Mesothelial cell of epicardium (in vitro differentiated cells): ENCODE measurements at places on chromosomes 2 and 18.

DNA sequence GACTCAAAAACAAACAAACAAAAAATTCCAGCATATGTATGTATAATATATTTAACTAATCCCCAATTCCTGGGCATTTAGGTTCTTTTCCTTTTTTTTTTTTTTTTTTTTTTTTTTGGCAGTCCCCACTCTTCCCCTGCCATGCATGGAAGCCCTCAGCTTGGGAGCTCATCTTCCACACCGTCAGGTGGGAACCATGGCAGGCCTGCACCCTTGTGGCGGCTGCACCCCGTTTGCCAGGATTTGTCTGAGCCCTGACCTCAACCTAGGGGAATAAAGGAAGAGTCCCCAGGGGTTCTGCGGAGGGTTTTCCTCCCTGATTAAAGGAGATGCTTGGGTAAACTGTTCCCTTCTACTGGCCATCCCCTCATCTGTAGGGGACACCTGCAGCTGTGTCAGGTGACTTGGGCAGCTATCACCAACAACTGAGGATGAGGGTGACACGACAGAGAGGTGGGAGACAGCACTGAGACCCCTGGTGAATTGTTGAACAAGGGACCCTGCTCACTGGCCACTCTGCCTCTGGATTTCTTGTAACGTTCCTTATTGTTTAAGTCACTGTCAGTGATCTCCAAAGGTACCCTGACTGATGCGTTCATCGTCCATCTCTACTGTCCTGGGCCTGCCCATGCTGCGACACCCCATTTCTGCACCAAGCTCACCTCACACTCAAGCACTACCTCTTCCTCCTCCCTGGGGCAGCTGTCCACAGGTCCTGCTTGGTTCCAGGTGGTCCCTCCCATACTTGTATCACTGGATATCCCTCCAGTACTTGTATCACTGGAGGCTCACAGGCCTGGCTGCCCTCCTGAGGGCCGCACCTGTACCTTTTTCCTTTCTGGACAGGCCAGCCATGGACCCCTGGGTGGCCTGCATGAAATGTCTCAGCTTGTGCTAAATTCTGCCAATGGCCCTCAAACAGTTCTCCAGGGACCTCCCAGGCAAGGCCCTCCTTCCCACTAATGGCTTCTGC is 14.5 kb downstream of the TMEM185B start:
- DNase-seq, result no peak

GRCh38 chr2:226798422-226799210 is 1.0 kb downstream of the IRS1 start:
- DNase-seq, result peak; percentile 72

DNA sequence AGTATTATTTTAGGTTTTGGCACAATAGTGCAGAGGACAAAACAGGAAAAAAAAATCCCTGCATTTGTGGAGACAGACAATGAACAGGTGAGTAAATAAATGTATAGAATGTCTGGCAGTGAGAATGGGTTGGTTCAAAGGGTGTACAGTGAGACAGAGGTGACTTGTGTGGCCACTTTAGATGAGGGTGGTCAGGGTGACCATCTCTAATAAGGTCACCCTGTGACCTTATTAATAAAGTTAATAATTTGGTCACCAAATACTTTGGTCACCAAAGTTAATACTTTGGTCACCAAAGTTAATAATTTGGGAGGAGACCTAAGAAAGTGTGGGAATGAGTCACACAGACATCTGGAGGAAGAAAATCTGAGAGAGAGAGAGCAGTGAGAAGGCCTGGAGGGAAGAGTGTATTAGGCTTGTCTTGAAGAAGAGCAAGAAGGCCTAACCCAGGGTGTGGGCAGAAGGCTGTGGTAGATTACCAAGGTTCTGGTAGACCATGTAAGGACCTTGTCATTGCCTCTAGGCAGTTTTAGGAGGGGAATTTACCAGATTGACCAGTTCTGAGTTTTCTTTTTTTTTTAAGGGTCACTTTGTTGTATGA is 1368.4 kb upstream of the CELF4 start:
- DNase-seq, result no peak

DNA sequence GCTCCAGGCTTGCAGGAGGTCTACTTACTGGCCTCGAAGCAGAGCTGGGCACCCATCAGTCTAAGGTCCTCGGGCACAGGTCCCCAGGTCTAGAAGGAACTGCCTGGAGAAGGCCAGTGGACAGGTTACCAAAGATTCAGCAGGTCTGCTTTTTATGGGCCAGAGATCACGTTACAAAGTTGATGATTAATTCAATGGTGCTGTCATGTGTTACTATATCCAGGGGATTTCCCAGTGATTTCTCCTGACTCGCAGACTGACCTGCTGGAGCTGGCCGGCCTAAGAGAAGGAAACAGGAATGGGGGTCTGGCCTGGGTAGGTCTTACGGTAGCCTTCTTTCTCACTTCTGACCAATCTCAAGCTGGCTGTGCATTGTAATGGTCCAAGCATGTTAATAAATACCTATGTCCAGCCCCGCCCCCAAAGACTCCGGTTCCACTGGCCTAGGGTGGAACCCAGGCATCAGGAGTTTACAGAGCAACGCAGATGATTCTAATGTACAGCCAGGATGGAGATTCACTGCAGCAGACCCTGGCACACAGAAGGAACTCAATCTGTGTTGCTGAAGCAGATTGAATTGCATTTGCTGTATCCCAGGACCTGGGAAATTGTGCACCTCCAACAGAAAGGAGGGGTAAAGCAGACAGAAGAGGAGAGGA is at the start of gene NEURL3:
NEURL3 (minus strand) TSS at position 127 of the 659 bp plus-strand sequence; CDS start at position 56, 71 bp downstream.
- no peak for DNase-seq

DNA sequence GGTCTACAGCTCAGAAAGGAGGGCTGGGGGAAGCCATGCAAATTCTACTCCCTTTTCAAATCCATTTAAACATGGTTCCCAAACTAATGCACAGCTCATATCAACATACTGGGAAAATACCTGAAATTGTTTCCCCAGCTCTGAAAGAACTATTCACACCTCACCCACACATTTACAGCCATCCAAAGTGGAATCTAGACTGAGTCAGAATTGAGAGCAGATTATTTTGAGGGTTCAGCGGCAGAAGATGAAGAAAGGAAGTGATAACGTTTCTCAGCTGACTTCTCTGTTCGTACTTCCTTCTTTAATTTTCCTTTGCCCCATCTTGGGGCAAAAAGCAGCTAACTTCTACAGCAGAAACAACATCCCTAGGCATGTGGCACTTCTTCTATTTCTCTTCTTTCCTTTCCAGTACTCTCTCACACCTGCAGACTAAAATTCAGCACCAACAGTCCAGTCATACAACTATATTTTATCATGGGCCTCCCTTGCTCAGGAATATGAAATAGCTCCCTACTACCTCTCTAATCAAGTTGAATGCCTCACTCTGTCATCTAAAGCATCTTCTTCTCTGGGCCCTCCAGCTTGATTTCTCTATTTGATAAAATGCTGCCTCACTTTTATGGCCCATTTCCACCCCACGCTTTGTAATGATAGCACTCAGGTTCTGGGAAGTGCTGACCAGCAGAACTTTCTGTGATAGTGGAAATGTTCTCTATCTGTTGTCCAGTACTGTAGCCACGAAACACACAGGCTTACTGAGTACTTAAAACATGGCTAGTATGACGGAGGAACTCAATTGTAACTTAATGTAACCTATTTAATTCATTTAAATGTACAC is 35.9 kb downstream of the ARHGAP25 start:
- no peak for DNase-seq

GRCh38 chr2:229610333-229610732 is 104.0 kb downstream of the DNER start:
- DNase-seq, result no peak

GRCh38 chr2:127347734-127348392 is 39.9 kb downstream of the MAP3K2 start:
- DNase-seq, result no peak

DNA sequence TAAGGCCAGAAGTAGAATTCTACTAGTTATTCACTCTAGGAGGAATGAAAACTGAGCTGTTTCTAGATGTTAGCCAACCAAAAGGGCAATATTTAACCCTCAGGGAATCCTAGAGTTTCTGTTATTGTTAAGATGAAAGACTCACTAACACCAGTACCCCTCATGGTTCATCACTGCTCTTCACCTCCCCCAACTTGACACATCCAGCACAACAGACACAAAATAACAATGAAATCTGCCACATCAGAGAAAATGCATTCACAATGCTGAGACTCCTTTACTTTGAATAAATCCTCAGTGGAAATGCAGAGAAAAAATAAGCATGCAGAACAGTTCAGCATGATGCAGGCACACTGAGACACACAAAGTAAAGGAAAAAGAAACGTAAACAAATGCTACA is 111.3 kb downstream of the RIF1 start:
- DNase-seq, result no peak

- DNase-seq, result no peak
These were observed 30.3 kb downstream of the PROC start for GRCh38 chr2:127448526-127448925.

DNA sequence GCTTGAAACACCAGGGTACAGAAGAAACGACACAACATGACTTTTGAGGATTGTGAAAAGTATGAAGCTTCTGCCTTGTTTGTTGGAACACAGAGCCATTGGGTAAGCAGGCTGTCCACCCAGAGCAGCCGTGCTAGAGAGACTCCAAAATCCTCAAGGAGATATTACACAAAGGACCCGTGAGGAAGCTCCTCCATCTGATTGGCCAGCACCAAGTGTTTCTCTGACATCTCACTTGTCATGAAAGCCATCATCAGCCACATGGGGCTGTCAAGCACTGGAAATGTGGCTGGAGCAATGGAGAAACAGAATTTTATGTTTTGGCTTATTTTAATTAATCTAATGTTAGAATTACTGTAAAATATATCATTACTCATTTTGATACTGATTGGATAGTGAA is 29.8 kb upstream of the LDAH start:
- DNase-seq, result no peak

DNA sequence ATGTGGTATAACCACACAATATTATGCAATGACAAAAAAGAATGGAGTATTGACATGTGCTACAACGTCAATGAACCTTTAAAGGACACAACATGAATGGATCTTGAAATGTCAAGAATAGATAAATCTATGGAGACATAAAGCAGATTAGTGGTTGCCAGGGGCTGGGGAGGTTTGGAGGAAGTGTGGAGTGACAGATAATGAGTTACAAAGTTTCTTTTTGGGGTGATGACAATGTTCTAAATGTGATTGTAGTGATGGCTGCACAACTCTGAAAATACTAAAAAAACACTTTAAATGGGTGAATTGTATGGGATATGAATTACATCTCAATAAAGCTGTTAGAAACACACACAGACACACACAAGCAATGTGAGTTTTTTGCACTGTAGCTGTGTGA is 37.4 kb upstream of the C1D start:
- no peak for DNase-seq

GRCh38 chr2:63673865-63674533 is 85.2 kb downstream of the MDH1 start:
- no peak for DNase-seq

DNA sequence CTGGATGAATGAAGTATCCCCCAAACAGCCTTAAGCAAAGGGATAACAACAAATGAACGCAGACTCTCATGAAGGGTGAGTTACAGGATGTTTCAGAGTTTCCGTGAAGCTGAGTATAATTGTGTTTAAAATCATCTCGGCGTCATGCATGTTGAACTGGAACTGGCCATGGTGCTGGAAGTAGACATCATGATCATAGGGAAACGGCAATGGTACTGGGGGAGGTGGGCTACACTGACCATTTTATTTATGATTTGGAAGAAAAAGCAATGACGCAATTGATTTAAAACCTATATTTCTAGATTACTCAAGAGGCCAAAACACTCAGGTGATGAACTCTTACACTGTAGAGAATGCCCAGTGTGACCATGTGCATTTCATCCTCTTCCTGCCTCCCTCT is 387.9 kb upstream of the MYT1L start:
- DNase-seq, result no peak

- no peak for DNase-seq
These were observed 1.0 kb upstream of the PPP1CB start for GRCh38 chr2:28750316-28751251.

GRCh38 chr2:238449909-238450417 is 23.2 kb downstream of the ASB1 start:
- DNase-seq, result no peak

- DNase-seq, result no peak
These were observed 18.1 kb upstream of the ROCK1 start for GRCh38 chr18:21129566-21130216.

- no peak for DNase-seq
These were observed 322.6 kb downstream of the CELF4 start for GRCh38 chr18:37242826-37243560.

DNA sequence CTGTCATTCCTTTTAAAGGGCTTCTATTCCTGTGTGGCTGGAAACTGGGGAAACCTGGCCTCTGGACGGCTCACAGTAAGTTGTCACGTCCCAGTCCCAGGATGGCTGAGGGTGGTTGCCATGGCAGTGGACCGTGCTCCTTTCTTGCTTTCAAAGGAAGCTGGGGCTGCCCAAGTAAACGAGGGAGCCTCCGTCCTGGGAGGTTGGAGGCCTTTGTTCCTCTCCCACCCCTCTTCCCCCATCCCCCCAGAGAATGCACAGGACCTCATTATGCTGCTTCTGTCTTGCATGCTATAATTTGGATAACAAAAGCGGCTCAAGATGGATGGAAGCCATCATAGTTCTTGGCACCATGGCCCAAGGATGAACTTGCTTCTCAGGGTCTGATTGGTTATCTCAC is 325.5 kb upstream of the HS6ST1 start:
- DNase-seq, result peak; percentile 33

DNA sequence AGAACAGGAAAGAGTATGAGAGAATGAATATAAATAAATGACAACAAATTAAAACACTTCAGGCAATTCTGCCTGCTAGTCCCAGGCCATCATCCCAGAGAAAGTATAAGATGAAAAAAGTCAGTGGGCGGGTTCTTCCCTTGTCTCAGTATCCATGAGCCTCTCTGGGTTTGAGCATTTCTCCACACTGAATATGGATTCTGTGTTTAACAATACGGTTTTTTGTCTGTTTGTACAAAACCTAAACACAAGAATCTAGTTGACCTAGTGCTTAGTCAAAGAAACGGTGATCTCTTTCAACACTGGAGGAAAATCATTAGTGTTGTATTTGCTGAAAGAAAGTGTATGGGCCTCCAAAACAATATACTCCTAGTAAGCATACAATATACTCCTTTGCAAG is 10.0 kb downstream of the SUCLG1 start:
- DNase-seq, result no peak

DNA sequence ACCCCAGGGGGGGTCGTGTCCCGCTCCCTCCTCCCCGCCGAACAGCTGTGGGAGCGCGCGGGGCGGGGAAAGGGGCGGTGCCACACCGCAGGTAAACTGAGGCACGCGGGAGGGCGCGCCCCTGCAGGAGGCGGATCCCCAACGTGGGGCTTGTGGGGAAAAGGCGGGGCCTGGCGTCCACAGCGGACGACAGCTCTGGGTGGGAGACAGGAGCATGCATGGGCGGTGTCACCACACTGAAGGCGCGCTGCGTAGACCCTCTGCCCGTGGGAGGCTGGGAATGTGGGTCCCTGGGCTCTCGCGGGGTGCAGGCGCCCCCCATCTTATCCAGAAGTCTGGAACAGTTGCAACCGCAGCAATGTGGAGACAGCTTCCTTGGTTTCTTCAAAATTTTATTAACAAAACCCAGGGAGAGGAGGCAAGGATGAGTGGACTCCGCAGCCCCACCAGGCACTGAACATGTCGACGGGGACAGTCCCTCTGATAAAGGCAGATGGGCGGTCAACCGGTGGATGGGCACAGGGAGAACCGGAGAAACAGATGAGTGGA is 723 bp upstream of the MBD1 start:
- no peak for DNase-seq

- no peak for DNase-seq
These were observed 73.1 kb upstream of the RMDN2 start for GRCh38 chr2:37851828-37852584.

- no peak for DNase-seq
These were observed 63.3 kb upstream of the ACTR3 start for GRCh38 chr2:113826346-113827285.
